ENCODE measurements at places on chromosomes 12 and 14.
A peak's percentile ranks its signal among the peaks of the same experiment; 100 is the strongest.

- no peak for DNase-seq
Measured at GRCh38 chr12:33596061-33596460, 156.4 kb upstream of the SYT10 start.

GRCh38 chr12:6323340-6323994 lies 13.0 kb downstream of the PLEKHG6 start:
- DNase-seq: peak; percentile 95

DNA sequence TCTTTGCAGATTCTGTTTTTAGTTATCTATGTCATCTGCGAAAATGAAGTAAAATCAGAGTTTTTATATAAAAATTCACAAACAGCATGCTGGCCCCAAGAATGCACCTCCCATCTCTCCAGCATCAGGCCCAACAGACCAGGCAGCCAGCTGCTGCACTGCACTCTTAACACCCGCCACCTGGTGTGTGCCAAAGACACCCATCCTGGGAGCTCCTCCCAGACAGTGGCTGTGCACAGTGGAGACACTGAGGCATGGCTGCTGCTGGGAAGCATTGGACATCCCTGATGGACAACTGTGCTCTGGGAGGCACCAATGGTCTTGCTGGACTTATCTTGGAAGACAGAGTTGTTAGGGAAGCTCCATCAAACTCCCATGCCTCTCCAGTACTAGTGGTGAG lies 817.2 kb downstream of the TMEM121 start:
- no peak for DNase-seq

DNA sequence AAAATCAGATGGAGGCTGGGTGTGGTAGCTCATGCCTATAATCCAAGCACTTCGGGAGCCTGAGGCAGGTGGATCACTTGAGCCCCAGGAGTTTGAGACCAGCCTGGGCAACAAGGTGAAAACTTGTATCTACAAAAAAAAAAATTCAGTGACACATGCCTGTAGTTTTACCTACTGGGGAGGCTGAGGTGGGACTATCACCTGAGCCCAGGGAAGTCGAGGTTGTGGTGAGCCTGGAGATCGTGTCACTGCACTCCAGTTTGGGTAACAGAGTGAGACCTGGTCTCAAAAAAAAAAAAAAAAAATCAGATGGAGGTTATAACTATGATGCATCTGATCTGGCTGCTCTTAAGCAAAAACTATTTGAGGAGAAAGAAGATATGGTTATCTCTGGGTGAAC lies 26.6 kb upstream of the PPFIBP1 start:
- no peak for DNase-seq

- DNase-seq: no peak
Measured at GRCh38 chr12:105803292-105803691, 335.5 kb downstream of the NUAK1 start.

GRCh38 chr12:120106151-120106550 lies 10.4 kb downstream of the RAB35 start:
- no peak for DNase-seq

DNA sequence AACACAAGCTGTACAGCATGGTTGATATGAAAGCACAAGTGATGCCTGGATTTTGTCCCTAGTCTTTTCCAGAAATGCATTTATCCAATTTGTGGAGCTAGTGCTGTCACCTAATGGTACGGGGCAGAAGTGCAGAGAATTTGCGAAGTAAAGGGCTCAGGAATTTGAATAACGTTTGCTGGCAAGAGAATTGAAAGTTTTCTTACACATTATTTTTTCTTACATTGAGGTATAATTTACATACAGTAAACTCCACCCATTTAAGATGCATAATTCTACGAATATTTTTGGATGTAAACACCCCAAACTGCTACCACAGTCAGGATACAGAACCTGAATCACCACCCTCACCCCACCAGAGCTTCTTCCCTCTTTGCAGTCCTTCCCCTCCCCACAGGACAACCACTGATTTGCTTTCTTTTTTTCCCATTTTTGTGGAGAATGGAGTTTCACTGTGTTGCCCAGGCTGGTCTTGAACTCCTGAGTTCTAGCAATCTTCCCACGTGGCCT lies 3.5 kb downstream of the AICDA start:
- peak; percentile 54 for DNase-seq

DNA sequence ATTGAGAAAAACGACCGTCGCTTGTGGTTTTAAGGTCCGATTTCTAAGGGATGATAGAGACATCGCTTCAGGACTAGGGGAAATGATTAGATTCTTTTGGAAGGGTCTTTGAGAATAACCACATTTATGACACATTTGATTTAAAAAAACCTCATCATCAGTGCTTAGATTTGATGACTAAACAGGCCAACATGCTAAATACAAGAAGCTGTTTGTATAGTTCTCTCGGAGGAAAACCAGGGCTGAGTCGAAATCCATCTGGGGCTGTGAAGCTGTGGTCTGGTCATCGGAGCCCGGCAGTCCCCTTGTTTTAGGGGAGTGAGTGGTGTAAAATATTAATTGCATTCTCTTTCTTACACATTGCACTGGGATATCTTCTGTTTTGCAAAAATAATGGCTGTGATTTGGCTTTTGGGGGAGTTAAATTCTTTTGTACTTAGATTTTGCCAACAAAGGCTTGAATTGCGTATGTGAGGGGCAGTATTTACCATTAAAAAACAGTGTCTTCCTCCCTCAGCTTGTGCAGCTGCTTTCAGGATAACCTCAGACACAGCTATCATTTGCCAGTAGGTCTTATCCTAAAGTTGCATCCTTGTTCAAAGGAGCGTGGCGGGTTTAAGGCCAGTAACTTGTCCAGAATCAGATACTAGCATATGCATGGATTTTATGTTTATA lies 550 bp downstream of the GNG2 start:
- no peak for DNase-seq

DNA sequence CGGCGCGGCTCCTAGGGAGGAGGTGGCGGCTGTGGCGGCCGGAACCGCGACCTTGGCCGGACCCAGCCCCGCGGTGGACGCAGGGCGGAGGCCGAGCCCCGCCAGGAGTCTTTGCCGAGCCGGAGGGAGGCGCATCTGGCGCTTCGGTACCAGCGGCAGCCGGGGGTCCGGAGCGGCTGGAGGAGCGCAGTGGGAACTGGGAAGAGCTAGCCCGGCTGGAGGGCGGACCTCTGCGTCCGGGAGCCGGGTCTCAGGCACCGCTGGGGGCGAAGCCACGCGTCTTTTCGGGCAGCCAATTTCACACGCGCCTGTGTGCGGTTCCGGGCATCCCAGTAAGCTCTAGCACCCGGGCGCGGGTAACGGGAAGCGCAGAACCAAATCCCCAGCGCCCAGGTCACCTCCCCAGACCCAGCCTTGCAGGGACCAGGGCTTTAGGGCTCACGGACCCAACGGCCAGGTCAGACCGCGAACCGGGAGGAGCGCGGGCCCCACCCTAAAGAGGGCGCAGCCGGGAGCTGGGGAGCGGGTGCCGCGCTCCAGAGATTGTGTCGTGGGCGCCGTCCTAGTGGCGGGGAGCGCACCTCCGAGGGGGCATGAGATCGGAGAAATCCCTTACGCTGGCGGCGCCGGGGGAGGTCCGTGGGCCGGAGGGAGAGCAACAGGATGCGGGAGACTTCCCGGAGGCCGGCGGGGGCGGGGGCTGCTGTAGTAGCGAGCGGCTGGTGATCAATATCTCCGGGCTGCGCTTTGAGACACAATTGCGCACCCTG lies 89.4 kb downstream of the GALNT8 start:
- no peak for DNase-seq

- DNase-seq: no peak
Measured at GRCh38 chr14:68393259-68393658, 399.6 kb downstream of the ZFP36L1 start.

DNA sequence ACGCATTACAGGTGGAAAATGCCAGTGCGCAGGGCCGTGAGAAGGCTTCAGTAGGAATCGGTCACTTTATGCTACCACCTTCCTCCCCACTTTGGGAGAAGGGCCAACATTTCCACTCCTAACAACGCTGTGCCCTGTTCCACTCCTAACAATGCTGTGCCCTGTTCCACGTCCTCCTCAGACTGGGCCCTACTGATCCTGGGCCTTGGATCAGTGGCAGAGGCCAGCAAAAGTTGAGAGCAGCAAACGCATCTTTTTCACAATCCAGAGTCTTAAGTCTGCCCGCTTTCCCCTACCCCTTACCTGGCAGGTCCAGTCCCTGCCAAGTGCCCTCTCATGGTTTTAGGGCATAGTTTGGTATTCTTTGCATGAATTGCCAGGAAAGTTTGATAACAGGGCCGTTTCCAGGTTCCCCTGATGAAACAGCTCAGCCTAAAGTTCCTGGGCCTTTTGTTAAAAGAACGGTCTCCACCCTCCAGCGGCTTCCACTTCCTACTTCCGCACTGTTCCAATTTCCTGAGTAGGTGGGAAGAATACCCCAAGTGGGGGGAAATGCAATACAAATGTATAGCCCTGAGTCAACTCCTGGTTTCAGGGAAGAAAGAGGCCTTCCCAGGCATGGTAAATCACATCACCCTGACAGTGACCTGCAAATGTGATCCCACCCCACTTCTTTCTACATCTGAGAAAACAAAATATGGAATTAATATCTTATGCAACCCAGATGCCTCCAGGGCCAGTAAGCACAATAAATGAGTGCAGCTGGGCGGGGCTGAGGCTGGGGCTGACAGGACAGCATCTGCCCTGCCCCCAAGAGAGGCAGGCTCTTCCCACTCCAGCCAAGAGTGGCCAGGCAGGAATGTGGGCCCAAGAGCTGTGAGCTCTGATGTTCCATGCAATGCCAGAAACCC lies 15.0 kb downstream of the KCTD10 start:
- peak; percentile 95 for DNase-seq

All from astrocyte of the spinal cord (primary cell).